ENCODE measurements at places on chromosomes 5 and 9.

DNA sequence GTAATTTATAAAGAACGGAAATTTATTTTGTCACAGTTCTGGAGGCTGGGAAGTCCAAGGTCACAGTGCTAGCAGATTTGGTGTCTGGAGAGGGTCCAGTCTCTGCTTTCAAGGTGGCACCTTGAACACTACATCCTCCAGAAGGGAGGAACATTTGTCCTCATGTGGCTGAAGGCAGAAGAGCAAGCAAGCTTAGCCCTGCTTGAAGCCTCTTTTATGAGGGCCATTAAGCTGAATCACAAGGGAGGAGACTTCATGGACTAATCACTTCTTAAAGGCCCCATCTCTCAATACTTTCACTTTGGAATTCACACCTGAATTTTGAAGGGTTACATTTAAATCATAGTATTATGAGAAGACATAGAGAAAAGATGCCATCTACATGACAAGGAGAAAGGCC lies 215.4 kb upstream of the NFIL3 start:
- DNase-seq, result no peak
- no peak overlapping the region for H3K27ac ChIP-seq
- no peaks in the 10 kb centered on the region for H3K4me1 ChIP-seq
- no peak overlapping the region for H3K4me3 ChIP-seq
- H3K27me3 ChIP-seq, result no peaks in the 10 kb centered on the region

GRCh38 chr5:26894719-26895263 lies 143.6 kb downstream of the CDH9 start:
- H3K4me3 ChIP-seq, result no peak overlapping the region
- H3K27me3 ChIP-seq, result no peaks in the 10 kb centered on the region
- no peak overlapping the region for H3K27ac ChIP-seq
- DNase-seq, result no peak

- H3K27me3 ChIP-seq, result no peaks in the 10 kb centered on the region
- no peak overlapping the region for H3K4me3 ChIP-seq
- DNase-seq, result no peak
- no peaks in the 10 kb centered on the region for H3K36me3 ChIP-seq
- H3K4me1 ChIP-seq, result no peaks in the 10 kb centered on the region
These were observed 119.5 kb upstream of the PLCXD3 start for GRCh38 chr5:41629897-41630296.

DNA sequence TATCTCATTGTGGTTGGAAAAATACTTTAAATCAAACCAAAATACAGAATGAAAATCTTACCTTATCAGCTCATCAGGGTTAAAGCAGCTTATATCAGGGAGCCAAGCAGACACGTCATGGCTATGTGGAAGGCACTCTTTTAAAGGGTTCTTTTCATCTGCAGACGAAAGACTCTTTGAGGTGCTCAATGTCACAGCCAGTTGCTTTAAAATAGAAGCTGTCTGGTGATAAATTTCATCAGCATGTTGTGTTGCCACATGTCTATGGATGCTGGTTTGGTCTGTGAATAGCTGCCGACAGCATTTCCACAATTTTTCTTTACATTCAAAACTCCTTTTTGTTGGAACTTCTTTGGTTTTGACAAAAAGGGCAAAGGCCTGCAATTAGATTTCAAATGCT lies 7.5 kb downstream of the TSTD2 start:
- H3K27ac ChIP-seq, result no peak overlapping the region
- no peak for DNase-seq
- H3K36me3 ChIP-seq, result peaks cover 27% of the 10 kb centered on the region
- H3K4me1 ChIP-seq, result no peaks in the 10 kb centered on the region
